ENCODE measurements at places on chromosomes 7 and 10.
A peak's percentile ranks its signal among the peaks of the same experiment; 100 is the strongest.

- H3K4me1 ChIP-seq, result no peaks in the 10 kb centered on the region
- peaks cover 28% of the 10 kb centered on the region for H3K27me3 ChIP-seq
- no peak for DNase-seq
- H3K27ac ChIP-seq, result no peak overlapping the region
Observed at GRCh38 chr7:45885264-45885882, 2.9 kb upstream of the IGFBP1 start.

DNA sequence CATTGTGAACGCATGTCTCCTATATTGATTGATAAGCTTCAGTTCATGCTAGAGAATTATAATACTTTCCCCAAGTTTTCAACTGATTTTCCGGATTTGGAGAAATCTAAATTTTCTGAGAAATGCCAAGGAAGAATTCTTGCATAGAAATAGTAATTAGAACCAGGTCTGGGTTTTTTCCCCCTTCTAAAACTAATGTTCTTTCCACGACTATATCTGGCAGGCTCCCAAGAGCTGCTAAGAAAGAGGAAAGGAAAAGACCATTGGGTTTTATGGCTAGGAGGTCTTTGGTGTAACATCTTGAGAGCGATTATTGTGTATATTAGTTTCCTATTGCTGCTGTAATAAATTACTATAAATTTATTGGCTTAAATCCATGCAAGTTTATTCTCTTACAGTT, 71.8 kb upstream of the CACNB2 start:
- peaks cover 1% of the 10 kb centered on the region for H3K27me3 ChIP-seq
- no peak overlapping the region for H3K4me3 ChIP-seq
- H3K4me1 ChIP-seq, result no peaks in the 10 kb centered on the region
- DNase-seq, result no peak
- H3K27ac ChIP-seq, result no peak overlapping the region

DNA sequence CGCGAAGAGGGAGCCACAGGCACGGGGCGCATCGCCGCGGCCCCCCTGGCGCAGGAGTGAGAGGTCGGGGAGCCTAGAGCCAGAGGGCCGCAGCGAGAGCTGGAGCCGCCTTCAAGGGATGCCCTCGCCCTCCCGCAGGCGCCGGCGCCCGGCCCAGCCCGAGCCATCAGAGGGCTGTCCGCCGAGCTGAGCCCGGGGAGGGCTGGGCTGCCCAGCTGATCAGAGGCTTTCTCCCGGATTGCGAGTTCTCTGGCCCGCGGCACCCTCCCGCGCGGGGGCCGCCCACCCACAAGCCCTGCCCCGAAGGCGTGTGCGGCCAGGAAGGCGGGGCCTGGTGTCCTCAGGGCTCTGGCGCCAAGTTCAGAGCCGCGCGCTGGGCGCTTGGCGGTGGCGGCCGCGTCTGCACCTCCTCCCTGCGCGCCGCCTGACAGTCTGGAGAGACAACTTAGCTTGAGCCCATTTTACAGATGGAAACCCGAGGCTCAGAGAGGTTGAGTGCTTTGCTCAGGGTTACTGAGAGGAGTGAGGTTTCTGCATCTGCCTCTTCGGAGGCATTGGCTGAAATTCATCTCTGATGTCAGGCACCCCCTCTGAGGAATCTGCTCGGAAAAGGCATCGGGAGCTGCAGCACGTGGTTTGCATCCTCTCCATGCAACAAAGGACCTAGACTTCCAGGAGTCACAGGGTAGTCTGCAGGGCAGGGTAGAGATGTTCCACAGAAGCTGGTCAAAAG, 3.8 kb upstream of the ANTXRL start:
- no peaks in the 10 kb centered on the region for H3K36me3 ChIP-seq
- H3K4me3 ChIP-seq, result peak overlapping the region; percentile 70
- H3K27me3 ChIP-seq, result peaks cover 7% of the 10 kb centered on the region
- peaks cover 13% of the 10 kb centered on the region for H3K4me1 ChIP-seq
- H3K27ac ChIP-seq, result no peak overlapping the region

DNA sequence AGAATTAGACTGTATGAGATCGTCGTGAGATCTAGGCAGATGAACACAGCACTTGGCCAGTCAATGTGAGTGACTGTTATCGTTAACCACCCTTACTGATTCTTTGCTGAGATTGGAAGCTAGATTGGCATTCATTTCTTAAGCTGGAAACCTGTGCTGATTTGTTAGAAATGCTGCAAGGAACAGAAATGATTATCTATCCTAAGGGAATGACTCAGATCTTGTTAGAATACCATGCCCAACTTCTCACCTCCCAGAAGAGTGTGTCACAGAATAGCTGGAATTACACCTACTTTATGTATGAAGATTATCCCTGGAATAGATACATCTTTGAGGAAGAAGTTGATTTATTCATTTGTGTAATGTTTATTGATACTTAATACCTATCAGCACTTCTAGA, 275.2 kb downstream of the AUTS2 start:
- no peaks in the 10 kb centered on the region for H3K27me3 ChIP-seq
- DNase-seq, result no peak
- peaks cover 11% of the 10 kb centered on the region for H3K36me3 ChIP-seq
- H3K4me1 ChIP-seq, result peaks cover 36% of the 10 kb centered on the region
- peak overlapping the region; percentile 25 for H3K4me3 ChIP-seq

- no peak overlapping the region for H3K4me3 ChIP-seq
- peaks cover 29% of the 10 kb centered on the region for H3K36me3 ChIP-seq
- no peak for DNase-seq
Observed at GRCh38 chr10:860519-860918, 71.0 kb downstream of the LARP4B start.

GRCh38 chr7:104176332-104176731, 31.5 kb downstream of the ORC5 start:
- no peaks in the 10 kb centered on the region for H3K4me1 ChIP-seq
- no peak overlapping the region for H3K27ac ChIP-seq
- H3K27me3 ChIP-seq, result no peaks in the 10 kb centered on the region

- no peaks in the 10 kb centered on the region for H3K4me1 ChIP-seq
- no peak for DNase-seq
- peaks cover 36% of the 10 kb centered on the region for H3K36me3 ChIP-seq
- no peak overlapping the region for H3K27ac ChIP-seq
- no peaks in the 10 kb centered on the region for H3K27me3 ChIP-seq
- no peak overlapping the region for H3K4me3 ChIP-seq
Observed at GRCh38 chr7:45726883-45727282, 146.0 kb downstream of the CCDC201 start.

GRCh38 chr7:27430105-27430504, 187.5 kb downstream of the EVX1 start:
- H3K4me1 ChIP-seq, result peaks cover 8% of the 10 kb centered on the region
- no peak overlapping the region for H3K4me3 ChIP-seq
- peaks cover 10% of the 10 kb centered on the region for H3K27me3 ChIP-seq

GRCh38 chr10:73577788-73578187, 13.4 kb downstream of the USP54 start:
- no peaks in the 10 kb centered on the region for H3K27me3 ChIP-seq
- H3K4me3 ChIP-seq, result no peak overlapping the region
- H3K36me3 ChIP-seq, result no peaks in the 10 kb centered on the region
- DNase-seq, result no peak
- H3K27ac ChIP-seq, result no peak overlapping the region

- peaks cover 1% of the 10 kb centered on the region for H3K27me3 ChIP-seq
- H3K36me3 ChIP-seq, result no peaks in the 10 kb centered on the region
- no peaks in the 10 kb centered on the region for H3K4me1 ChIP-seq
- H3K27ac ChIP-seq, result no peak overlapping the region
- DNase-seq, result no peak
Observed at GRCh38 chr10:121436630-121437341, 161.5 kb downstream of the FGFR2 start.

DNA sequence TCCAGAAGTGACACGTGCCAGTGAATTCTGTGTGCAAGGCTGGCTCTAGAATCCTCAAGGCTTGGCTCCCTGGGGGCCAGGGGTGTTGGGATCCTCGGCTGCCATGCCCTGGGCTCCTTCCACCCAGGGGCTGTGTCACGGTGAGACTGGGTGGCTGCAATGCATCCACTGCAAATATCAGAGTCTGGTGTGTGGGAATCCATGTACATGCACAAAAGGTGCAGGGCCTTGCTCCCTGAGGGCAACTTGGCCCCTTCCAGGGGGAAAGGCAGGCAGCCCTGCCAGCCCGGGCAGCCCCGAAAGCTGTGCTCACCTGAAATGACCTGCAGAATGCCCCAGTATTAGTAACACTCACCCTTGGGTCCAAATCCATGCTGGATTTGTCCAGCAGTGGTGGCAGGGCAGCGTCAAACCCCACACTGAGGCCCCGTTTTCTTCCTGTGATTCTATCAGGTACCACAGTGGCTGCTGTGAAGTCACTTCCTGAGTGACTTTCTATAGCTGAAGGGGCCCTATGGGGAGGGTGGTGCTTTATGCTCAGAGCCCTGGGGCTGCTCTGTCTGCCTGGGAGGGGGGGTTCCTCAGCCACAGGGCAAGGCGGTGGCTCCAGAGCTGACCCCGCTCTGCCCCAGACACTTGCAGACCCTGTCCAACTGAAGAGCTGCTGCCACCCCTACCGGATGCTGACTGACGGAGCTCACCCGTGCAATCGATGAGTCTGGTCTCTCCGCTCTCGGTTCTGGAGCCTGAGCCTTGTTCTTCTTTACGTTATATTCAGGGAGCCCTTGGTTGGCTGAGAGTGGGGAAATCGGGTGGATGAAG, 317.7 kb downstream of the GLRX3 start:
- H3K27me3 ChIP-seq, result peaks cover 2% of the 10 kb centered on the region
- no peaks in the 10 kb centered on the region for H3K36me3 ChIP-seq
- H3K4me3 ChIP-seq, result no peak overlapping the region
- H3K27ac ChIP-seq, result no peak overlapping the region
- H3K4me1 ChIP-seq, result no peaks in the 10 kb centered on the region
- no peak for DNase-seq

- H3K27me3 ChIP-seq, result peaks cover 19% of the 10 kb centered on the region
- no peaks in the 10 kb centered on the region for H3K36me3 ChIP-seq
- peaks cover 22% of the 10 kb centered on the region for H3K4me1 ChIP-seq
- DNase-seq, result no peak
- peak overlapping the region; percentile 43 for H3K27ac ChIP-seq
- no peak overlapping the region for H3K4me3 ChIP-seq
Observed at GRCh38 chr10:110420401-110421193, 77.1 kb upstream of the DUSP5 start.

- H3K36me3 ChIP-seq, result no peaks in the 10 kb centered on the region
- no peak overlapping the region for H3K27ac ChIP-seq
- no peak overlapping the region for H3K4me3 ChIP-seq
- H3K4me1 ChIP-seq, result no peaks in the 10 kb centered on the region
- no peak for DNase-seq
- H3K27me3 ChIP-seq, result no peaks in the 10 kb centered on the region
Observed at GRCh38 chr7:145431834-145432233, 596.0 kb upstream of the TPK1 start.

DNA sequence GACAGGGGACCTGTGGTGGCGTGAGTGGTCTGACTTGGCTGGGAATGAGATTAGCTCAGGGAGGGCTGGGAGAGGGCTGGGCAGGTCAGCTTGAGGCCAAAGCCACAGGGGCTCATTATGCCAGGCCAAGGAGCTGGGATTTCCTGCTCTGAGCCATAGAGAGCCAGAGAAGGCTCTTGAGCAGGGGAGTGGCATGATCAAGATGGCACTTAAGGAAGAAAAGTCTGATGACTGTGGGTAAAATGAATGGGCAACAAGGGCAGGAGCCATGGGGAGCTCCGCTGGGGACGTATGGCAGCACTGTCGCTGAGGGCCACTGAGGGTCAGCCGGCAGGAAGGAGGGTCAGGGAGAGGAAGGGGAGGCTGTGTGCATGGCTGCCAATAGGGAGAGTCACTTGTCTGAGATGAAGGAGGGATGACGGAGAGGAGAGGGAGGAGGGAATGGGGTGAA, 5.8 kb downstream of the ANTXRL start:
- no peaks in the 10 kb centered on the region for H3K36me3 ChIP-seq
- no peak for DNase-seq
- H3K4me1 ChIP-seq, result peaks cover 4% of the 10 kb centered on the region
- no peak overlapping the region for H3K27ac ChIP-seq

Data from memory B cell (primary cell).